ENCODE measurements at places on chromosomes 2 and 18.
A peak's percentile ranks its signal among the peaks of the same experiment; 100 is the strongest.

- DNase-seq = no peak
These were observed 182.7 kb downstream of the RPIA start for GRCh38 chr2:88874063-88874657.

DNA sequence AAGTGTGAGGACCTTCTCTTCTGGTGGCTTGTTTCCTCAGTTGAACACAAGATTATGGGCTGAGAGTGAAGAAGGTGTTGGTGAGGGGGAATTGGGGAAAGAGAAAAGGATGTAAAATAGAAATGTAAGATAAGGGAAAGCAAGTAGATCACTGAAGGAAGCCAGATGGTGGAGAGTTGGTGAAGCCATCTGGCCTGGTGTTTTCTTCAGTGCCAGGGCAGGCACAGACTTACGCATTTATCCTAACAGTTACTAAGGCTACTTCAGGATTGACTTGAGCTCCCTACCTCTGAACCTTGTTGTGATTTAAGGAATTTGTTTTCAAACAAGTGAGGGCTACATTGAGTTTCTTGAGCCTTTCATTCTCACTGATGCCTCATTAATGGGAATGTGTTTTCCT lies 113.8 kb downstream of the GALNT1 start:
- DNase-seq = no peak

GRCh38 chr18:52489396-52490306 lies 149.7 kb downstream of the DCC start:
- no peak for DNase-seq

- peak; percentile 3 for DNase-seq
These were observed 38.0 kb downstream of the RHBDD1 start for GRCh38 chr2:226873826-226874225.

- DNase-seq = no peak
These were observed 26.9 kb upstream of the TTN start for GRCh38 chr2:178834086-178834485.

GRCh38 chr18:75132098-75132870 lies 76.7 kb downstream of the PTGR3 start:
- DNase-seq = no peak

GRCh38 chr2:149743842-149744448 lies 156.4 kb upstream of the MMADHC start:
- no peak for DNase-seq

DNA sequence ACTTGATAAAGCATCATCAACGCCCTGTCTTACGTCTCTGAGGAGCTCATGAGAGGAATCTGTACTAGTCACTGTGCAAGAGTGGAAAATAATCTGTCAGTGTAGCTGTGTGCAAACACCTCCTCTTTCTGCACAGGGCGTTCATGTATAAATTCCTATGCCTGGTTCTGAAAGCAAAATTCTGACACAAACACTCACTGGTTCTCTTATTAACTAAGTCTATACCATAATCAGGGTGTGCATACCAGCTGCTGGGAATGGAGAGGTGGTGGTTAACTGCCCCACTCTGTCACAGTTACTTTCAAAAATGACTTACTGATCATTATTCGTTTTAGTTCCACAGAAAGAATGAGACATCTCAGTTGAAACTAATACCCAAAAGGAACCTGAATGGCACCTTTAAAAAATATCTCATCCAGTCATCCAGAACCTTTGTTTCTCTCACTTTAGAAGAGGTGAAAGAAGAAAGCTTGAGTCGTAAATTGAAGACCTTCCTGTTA lies 35.7 kb downstream of the STK39 start:
- peak; percentile 45 for DNase-seq

All from stimulated activated CD8-positive, alpha-beta memory T cell treated with anti-CD3 and anti-CD28 coated beads, Interleukin-15, amount 100 ng/mL, for 48 hours (primary cell).